ENCODE measurements at places on chromosomes 4 and X.

- DNase-seq = no peak
Measured at GRCh38 chrX:106415276-106415895, 196.4 kb upstream of the RADX start.

DNA sequence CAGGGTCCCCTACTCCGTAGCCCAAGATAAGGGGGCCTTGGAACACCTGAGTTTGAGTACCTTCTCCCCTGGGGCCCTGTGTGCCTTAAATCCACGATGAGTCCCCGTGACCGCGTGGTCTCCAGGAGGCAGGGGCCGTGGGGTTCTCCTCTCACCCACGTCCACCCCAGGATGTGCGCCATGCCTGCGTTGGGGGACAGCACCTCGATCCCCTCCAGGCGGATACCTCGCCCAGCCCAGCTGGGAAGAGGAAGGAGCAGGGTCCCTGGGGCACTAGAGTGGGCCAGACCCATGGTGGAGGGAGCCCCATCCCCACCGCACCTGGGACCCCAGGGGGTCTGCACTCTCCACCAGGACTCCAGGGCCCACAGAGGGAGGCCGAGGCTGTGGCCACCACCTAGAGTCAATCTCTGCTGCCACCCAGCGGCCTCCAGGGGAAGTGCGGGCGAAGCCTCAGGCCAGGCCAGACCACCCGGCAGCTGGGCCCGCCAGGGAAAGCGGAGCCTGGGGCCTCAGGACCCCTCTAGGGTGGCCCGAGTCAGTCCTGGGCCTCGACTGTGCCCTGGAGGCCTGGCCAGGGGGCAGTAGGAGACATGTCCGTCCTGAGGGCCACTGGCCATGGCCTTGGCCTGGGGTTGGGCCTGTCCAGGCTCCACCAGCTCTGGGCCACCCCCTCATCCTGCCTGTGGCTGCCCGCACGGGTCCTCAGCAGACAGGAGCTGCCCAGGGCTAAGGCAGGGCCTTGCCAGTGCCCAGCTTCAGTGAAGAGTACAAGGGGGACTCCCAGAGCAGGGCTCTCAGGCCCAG, 55.0 kb downstream of the FAM53A start:
- peak; percentile 37 for DNase-seq

- no peak for DNase-seq
Measured at GRCh38 chr4:98686847-98687246, 28.4 kb upstream of the TSPAN5 start.

- no peak for DNase-seq
Measured at GRCh38 chr4:121551881-121552280, 144.9 kb downstream of the ANXA5 start.
